ENCODE measurements at places on chromosomes 12 and 14.

GRCh38 chr12:116306506-116306905 lies 29.0 kb upstream of the MED13L start:
- DNase-seq, result no peak

GRCh38 chr14:70803321-70804310 lies 5.7 kb downstream of the MAP3K9 start:
- DNase-seq, result no peak

- DNase-seq, result no peak
Measured at GRCh38 chr12:33944703-33945437, 77.4 kb upstream of the ALG10 start.

DNA sequence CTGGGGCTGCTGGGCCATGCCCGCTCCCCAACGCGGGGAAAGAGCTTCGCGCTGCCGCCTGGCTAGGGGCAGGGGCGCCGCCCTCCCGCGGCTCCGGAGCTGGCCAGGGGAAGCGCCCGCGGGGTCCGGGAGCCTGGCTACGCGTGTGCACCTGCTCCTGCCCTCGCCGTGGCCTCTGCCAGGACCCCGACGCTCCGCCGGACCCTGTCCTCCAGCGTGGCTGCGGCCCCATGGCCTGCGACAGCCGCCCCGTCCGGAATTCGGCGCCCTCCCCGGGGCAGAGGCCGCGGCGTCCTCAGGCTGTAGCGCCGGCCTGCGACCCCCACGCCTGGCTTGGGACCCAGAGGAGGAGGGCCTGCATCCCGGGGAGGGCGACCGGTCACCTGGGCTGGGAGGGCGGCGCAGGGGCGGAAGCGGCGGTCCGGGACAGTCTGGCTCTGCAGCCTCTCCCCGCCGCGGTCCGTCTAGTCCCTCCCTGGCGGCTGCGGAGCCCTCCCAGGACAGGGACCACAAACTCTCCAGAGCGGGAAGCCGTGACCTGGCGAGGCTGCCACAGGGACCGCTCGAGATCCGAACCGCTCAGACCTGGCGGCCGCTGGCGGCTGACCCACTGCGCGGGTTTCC lies 85.6 kb downstream of the ALG10 start:
- DNase-seq, result no peak

GRCh38 chr12:12845794-12846243 lies 32.7 kb downstream of the DDX47 start:
- no peak for DNase-seq

DNA sequence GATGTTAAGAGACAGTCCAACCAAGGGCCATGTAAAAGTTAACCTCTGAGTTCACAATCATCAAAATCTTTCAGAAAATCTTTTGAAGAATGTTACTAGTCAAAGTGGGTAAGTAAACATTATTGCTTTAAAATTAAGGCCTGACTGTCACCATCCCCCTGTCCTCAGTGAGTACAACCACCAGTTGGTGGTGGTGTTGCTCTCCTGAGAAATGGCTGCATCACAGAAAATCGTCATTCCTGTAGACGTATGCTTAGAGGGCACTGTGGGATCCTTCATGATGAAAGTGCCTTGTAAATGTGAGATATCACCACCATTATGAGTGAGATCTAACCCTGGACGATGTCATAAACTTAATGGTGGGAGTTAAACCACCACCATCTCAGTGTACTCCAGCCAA lies 451.2 kb downstream of the RPS29 start:
- no peak for DNase-seq

DNA sequence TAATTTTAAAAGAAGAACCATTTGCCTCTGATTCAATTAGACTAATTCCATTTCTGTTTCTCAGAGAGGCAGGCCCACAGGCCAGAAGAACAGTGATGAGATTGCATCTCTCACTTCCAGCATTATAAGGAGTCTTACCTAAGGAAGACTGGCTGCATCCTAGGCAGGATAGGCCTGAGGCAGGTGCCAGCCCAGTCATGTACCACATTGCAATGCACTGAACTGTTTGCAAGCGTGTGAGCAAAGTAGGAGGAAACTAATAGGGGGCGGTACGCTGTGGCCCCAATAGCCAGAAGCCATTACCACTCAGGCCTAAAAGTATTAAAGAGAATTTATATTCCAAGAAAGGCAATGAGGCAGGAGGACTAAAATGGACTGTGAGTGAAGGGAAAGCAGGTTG lies 12.1 kb upstream of the CNIH1 start:
- DNase-seq, result no peak

- no peak for DNase-seq
Measured at GRCh38 chr12:80946591-80946990, 8.9 kb upstream of the LIN7A start.

- no peak for DNase-seq
Measured at GRCh38 chr12:52552055-52552454, 890 bp downstream of the KRT71 start.

DNA sequence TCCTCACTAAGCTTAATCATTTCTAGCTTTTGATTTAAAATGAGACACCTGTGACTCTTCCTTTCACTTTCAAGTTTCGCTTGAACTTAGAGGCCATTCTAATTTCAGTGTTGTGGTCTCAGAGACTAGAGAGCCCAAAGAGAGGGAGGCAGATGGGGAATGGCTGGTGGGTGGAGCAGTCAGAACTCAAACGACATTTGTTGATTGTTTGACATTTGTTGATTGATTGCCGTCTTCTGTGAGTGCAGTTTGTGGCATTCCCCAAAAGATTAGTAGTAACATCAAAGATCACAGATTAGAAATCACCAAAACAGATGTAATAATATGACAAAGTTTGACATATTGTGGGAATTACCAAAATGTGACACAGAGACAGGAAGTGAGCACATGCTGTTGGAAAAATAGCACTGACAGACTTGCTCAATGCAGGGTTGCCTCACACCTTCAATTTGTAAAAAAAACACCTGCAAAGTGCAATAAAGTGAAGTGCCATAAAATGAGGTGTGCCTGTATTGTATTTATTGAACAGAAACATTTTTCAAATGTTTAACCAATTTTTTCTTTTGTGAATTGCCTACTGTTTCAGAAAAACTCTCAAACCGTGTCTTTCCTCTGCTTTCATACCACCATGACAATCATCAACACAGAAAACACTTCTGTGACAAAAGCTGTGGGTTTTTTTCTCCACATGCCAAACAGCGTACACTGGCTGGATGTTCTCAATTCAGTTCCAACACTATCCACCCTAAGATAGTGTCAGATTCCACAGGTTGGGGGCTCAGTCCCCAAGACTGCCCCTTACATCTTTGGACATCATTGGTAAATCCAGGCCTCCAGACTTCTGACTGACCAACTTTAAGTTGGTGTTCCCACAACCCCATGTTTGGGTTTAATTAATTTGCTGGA lies 376.3 kb upstream of the RGS6 start:
- DNase-seq, result no peak

DNA sequence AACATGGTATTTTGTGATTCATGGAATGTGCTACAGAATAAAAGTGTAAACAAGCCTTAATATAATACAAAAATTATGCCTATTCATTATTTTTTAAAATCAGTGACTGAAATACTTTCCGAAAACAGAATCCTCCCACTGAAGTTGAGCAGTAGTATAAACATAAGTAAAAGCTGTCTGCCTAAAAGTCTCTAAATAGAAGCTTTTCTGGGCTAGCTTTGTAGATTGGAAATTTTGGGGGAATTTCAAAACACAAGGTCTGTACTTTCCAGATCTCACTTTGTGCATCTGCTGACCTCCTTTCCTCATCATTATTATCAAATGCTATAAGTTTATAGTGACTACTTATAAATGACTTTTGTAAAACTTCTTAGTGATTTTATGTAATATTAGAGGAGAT lies 80.4 kb upstream of the TRHDE start:
- no peak for DNase-seq

- no peak for DNase-seq
Measured at GRCh38 chr12:501722-502447, 42.1 kb downstream of the B4GALNT3 start.

DNA sequence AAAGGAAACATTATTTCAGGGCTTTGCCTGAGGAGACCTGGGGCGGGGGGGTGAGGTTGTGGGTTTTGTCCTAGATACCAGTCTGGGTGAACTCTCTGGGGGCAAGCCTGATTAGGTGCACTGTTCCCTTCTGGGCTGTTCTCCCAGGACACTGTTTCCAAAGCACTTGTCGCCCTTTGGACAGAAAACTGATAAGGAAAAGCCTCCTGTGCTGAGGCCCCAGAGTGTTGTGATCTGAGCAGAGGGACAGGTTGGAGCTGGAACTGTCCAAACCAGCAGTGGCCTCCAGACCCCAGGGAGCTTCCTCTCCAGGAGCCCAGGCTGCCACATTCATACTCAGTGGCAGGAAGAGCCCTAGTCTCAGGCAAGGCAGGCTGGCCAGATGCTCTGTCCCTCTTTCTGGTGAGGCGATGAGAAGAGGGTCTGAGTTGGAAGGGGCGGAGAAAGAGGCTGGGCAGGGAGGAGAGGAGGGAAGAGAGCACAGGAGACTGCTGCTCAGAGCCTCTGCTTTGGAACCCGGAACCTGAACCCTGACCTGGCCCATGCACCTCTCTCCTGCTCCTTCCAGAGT lies 1.9 kb downstream of the GALNT16 start:
- no peak for DNase-seq

DNA sequence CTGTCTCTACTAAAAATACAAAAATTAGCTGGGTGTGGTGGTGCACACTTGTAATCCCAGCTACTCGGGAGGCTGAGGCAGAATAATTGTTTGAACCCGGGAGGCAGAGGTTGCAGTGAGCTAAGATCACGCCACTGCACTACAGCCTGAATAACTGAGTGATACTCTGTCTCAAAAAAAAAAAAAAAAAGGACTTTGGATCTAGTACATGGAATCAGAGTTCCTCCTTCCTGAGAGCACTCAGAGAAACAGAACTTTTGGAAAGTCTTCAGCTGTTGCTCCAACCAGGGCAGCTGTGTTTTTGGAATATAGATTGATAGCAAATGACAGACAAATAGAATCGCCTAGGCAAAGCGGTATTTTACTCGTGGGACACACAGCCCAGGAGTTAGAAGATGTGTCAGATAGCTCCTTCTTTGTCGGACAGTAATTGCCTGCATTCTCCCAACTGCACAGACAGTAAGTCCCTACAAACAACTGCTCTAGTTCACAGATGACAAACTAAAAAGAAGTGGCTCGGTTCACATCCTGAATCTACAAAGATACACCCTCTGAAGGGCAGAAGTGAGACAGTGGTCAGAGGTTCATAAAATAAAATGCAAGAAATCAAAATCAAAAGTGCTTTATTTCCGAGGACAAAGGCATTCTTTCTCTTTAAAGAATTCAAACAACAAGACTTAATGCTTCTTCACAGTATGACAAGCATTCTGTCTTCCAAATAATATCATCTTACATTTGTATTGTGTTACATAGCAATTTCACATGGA lies 17.1 kb upstream of the NEK9 start:
- DNase-seq, result no peak

DNA sequence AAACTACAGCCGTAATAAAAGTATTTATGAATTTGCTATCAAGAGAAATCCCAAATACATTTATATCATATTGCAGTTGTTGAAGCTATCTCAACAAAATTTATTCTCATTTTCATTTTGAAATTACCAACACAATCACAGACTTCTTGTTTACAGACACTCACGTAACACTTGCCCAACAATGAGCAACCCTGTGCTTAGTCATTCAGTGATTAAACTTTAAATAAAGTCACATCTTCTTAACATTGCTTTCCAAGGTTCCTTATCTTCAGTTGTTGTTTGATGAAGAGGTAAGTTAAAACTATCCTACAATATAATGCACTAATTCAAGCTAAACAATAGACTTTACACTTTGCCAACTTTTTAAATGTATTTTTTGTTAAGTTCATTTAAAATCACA lies 601.8 kb downstream of the SLC16A7 start:
- no peak for DNase-seq

GRCh38 chr12:51809193-51809592 lies 39.3 kb downstream of the FIGNL2 start:
- no peak for DNase-seq

- DNase-seq, result no peak
Measured at GRCh38 chr12:19689226-19689625, 249.9 kb downstream of the AEBP2 start.

GRCh38 chr12:30440826-30441602 lies 254.7 kb downstream of the IPO8 start:
- DNase-seq, result no peak

- DNase-seq, result no peak
Measured at GRCh38 chr12:32252199-32253073, 145.8 kb downstream of the BICD1 start.

DNA sequence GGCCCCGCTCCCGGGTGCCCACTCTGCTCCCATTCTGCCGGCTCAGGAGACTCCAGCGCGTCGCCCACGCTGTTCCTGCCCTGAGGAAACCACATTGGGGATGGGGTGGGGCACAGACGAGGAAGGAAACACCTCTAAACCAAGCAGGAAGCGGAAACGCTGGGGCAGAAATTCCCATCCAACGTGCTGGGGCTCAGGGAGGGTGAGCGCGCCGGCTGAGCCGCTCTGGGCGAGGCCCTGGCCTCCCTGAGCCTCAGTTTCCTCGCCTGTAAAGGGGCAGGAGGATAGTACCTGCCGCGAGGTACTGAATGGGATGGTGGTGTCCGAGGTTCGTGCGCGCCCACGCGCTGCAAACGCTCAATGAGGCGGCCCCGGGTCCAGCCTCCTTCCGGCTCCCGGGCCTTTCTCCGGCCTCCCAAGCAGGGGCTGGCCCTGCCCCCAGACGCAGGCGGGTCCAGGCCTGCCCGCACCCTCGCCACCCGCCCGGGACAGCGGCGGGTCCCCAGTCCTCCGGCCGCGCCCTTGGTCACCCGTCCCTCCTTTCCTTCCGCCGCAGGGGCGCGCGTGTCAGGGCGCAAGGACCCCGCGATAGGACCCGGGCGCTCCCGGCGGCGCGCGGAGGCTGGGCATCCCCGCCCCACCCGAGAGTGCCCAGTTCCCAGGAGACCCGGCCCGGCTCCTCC lies 673 bp downstream of the BEGAIN start:
- DNase-seq, result peak; percentile 67

DNA sequence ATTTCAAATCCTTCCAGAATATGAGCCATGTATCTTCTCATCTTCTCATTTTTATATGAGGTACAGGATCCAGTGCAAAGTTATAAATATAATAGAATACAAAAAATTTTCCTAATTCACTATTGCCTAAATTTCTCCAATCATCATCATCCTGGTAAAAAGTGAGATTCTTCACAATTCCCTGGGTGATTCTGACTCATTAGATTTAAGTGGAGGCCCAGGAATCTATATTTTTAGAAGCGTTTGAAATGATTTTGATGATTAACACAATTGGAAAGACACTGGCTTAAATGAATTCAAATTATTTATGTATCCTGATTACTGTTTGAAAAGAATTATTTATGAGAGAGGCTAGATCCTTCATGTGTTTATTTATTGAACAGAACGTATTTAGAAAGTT lies 380.3 kb upstream of the PDE3A start:
- DNase-seq, result no peak

DNA sequence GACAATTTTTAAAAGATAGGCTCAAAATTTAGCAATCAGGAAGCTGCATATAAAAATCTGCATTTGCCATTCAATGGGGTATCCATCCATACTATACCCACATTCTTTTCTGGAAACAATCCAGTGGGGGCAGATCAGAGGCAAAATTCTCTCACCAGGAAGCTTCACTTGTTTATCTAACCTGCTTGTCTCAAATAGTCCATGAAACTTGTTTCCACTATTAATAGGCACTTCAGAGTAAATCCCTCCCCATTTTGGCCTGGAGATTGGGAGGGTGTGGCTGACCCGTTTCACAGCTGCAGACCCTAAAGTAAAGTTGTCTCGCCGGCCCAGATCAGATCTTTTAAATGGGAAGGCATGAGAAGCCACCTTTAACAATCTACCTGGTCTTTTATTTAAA lies 139.4 kb upstream of the CPNE8 start:
- no peak for DNase-seq

- no peak for DNase-seq
Measured at GRCh38 chr12:66648033-66648735, 30.7 kb downstream of the GRIP1 start.

GRCh38 chr14:59182641-59183040 lies 5.8 kb upstream of the DAAM1 start:
- DNase-seq, result no peak
